ENCODE measurements at places on chromosomes 7 and 10.

- no peak for DNase-seq
These were observed 39.1 kb downstream of the ADARB2 start for GRCh38 chr10:1698185-1698584.

GRCh38 chr10:530717-531116 is 158.8 kb downstream of the DIP2C start:
- DNase-seq: no peak

- DNase-seq: no peak
These were observed 1.6 kb upstream of the PPP2R2D start for GRCh38 chr10:131899116-131899690.

- DNase-seq: no peak
These were observed 57.7 kb upstream of the CDK13 start for GRCh38 chr7:39892361-39892760.

DNA sequence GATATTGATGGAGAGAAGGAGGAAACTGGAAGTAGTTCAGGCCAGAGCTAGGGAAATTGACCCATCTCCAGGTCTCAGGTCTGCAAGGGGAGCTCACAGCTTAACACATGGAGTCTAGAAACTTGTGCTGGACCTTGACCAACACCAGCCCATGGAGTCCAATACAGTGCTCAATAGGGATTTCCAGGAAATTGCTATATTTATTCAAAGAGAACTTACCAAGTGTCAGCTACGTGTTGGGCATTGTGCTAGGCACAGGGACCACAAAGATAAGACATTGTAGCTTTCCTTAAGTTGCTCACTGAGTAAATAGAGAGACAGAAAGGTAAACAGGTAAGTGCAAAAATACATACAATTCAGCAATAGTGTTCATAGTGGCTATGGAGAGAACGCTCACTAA is 72.7 kb upstream of the ATRNL1 start:
- no peak for DNase-seq

DNA sequence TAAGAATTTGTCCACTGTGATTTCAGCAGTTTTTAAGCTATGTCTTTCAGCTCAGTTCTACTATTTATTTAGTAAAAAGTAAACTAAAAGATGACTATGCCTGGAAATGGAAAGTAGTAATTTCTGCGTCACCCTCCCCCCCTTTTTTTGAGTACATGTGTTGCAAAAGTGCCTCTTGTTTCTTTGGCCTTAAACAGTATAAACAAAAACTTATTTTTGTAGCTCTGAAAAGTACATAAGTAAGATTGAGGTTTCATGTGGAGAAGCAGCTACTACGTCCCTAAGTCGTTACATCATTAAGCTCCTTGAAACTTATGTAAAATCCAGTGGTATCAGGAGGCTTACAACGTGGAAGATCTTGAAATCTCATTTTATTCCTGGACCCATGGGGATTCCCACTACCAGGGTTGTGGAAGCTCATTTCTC is 46.3 kb upstream of the HBP1 start:
- DNase-seq: no peak

DNA sequence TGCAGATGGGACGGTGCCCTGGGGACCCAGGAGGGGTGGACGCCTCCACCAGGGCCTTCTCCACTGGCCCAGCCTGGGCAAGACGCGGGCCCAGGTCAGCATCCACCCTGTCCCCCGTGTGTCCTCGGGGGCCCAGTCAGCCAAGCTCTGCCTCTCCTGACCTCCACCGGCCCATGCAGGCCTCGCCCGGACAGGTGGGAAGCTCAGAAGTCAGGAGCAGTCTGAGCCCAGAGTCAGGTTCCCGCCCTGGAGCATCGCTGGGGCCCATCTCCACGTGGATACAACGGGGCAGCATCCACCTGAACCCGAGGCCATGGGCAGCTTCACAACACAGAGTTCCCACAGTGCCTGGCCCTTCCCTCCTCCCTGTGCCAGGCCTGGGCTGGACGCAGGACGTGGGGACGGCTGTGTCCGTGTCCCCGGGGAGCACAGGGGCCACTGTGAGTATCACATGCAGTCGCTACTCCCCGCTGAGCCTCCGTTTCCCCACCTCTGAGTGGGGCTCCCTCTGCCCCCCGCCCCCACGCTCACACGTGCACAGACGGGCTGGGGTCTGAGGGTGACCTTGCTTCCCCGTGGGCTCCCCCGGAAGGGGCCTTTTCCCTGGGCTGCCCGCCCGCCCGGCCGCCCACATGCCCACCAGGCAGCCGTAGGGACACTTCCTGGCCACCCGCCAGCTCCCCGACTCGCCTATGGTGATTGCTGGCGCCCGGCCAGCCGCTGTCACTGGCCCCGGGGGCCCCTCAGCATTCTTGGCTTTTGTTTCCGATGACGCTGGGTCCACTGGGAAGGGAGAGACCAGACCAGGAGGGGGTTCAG is 64.3 kb downstream of the PDGFA start:
- peak; percentile 75 for DNase-seq

GRCh38 chr7:35695473-35695850 is 527 bp upstream of the HERPUD2 start:
- no peak for DNase-seq

GRCh38 chr7:45543473-45543872 is 30.7 kb upstream of the ADCY1 start:
- no peak for DNase-seq

GRCh38 chr10:72094574-72094973 is 6.2 kb upstream of the SPOCK2 start:
- no peak for DNase-seq

All from K562 (cell line).